GM04504 (cell line): ENCODE measurements at places on chromosomes 6 and 20.

GRCh38 chr6:154732538-154733182 is 556 bp upstream of the SCAF8 start:
- no peak for DNase-seq

- no peak for DNase-seq
Observed at GRCh38 chr6:133277900-133278545, 36.9 kb downstream of the EYA4 start.

GRCh38 chr20:57835588-57836455 is 126.0 kb upstream of the PMEPA1 start:
- DNase-seq: no peak

DNA sequence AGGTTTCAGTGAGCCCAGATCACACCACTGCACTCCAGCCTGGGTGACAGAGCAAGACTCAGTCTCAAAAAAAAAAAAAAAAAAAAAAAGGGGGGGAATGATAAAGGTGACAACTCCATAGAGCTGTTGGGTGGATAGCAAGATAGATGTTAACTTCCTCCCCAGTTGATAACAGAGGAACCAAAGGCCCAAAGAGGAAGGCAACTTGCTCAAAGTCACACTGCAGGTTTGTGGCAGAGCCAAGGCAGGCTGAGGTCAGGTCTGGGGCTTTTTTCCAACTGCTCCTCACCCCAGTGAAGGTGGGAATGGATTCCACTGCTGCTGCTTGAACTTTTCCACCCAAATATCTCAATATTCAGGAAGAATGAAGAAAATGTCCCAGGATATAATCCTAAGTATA is 26.7 kb downstream of the HCK start:
- DNase-seq: no peak

- DNase-seq: no peak
Observed at GRCh38 chr6:90715093-90715655, 128.3 kb upstream of the MAP3K7 start.

GRCh38 chr6:108117427-108118358 is 43.2 kb upstream of the OSTM1 start:
- DNase-seq: no peak

DNA sequence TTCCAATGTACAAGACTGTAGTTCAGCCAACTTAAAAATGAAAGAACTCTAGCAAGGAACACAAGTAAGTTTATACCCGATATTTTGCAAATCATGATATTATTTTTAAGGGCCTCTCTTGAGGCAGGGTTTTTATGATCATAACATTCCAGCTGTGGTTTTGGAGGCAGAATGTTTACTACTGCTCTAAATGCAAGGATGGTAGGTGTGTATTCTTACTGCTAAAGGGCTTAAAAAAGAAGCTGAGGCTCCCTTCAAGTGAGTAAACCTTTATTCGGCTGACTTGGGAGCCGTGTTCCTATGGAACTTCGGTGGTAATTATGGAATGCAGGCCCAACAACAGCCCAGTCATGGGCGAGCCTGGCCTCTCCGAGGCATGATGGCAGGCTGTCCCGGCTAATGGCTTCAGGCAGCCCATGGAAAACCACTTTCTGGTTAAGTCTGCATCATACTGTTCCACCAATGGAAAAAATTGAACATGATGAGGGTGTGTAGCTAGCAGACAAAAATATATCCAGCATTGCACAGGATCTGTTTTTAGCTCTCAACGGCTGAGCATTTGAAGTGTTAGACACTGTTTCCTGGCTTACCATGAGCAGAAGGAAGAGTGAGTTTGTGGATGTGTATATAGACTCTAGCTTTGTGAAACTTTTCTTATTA is 111.5 kb downstream of the TIAM2 start:
- DNase-seq: no peak

- DNase-seq: no peak
Observed at GRCh38 chr6:27025351-27025750, 222.2 kb upstream of the PRSS16 start.

DNA sequence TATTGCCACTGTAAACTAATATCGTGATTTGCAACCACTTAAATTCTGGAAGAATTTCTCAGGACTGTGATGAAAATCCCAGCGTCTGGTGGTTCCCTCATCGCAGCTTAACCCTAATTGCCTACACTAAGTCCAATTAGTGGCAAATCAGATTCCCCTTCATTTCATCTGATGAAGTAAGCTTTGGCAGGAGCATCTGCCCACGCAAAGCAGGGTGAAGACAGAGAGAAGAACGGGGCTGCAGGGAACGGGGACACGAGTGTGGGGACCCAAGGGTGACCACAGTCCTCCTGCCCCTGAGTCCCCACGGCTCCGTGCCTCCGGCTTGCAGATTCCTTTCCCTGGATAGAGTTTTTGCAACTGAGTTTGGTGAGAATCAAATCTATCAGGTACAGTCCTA is 159.5 kb downstream of the LY86 start:
- no peak for DNase-seq

- DNase-seq: no peak
Observed at GRCh38 chr20:50242863-50243609, 52.4 kb downstream of the CEBPB start.

- no peak for DNase-seq
Observed at GRCh38 chr6:43793875-43794242, 23.8 kb downstream of the VEGFA start.

- DNase-seq: no peak
Observed at GRCh38 chr6:132167929-132168892, 217.0 kb upstream of the CCN2 start.

- no peak for DNase-seq
Observed at GRCh38 chr6:37850260-37850659, 30.7 kb downstream of the ZFAND3 start.

GRCh38 chr6:170186941-170187668 is 103.8 kb downstream of the DLL1 start:
- DNase-seq: no peak

DNA sequence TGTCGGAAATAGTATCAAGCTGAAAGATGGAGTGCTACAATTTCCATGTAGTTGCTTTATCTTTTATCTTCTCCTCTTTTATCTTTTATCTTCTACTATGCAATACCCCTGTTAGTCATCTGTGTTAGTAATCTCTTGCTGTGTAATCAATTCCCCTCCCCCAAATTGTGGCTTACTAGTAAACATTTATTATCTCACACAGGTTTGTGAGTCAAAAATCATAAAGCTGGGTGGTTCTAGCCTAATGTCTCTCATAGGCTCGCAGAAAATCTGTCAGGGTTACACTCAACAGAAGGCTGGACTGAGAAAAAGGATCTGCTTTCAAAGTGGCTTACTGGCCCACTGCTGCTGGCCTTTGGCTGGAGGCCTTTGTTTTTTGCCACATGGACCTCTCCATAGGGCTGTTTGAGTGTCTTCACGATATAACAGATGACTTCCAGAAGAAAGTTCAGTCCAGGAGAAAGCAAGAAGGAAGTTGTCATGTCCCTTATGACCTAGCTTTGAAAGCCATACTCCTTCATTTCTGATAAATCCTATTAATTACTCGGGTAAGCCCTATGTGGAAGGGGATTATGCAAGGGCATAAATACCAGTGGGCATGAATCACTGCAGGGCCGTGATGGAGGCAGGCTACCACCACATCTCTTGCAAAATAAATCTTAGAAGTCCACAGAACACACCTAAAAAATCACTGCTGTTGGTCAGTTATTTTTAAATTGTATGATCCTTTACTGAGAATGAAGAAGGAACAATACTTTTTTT is 24.5 kb upstream of the PTCHD4 start:
- DNase-seq: peak; percentile 28

GRCh38 chr6:20882014-20882413 is 347.8 kb downstream of the CDKAL1 start:
- DNase-seq: no peak

GRCh38 chr20:35276408-35276807 is 1.5 kb downstream of the MMP24OS start:
- no peak for DNase-seq

DNA sequence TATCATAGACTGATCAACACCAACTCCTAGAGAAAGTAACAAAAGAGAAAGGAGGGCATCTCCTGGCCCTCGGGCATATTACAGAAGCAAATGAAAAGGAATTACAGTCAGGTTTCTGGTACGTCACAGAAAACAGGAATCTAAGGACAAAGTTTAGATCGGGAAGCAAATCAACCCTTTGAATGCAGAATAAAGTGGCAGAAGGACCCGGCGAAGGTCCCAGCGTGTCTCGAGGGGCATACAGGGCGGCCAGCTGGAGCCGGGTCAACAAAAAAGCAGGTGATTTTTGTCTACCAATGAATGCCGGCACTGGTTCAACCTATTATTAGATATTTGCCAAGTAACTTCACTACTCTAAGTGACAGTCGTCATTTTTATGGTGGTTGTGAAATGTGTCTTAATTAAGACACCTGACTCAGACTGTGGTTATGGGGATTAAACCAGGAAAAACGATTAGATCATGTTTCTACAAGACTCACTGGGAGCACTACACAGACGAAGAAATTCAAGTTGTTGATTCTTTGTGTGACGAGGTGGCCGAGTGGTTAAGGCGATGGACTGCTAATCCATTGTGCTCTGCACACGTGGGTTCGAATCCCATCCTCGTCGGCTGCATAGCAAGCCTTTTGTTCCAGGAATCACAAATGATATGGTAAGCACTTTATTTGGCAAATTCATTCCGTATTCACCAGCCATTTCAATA is 12.4 kb upstream of the ZSCAN9 start:
- DNase-seq: peak; percentile 60

DNA sequence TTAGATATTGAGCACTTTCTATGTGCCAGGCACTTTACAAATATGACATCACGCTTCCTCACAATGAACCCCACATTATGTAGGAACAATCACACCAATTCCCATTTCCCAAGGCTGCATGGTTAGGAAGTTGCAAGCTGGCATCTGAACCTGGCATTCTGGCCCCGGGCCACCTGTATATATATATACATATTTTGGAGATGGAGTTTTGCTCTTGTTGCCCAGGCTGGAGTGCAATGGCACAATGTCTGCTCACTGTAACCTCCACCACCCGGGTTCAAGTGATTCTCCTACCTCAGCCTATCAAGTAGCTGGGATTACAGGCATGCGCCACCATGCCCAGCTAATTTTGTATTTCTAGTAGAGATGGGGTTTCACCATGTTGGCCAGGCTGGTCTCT is 30.4 kb downstream of the SRC start:
- DNase-seq: no peak

- no peak for DNase-seq
Observed at GRCh38 chr6:145824344-145824743, 9.7 kb upstream of the FBXO30 start.

DNA sequence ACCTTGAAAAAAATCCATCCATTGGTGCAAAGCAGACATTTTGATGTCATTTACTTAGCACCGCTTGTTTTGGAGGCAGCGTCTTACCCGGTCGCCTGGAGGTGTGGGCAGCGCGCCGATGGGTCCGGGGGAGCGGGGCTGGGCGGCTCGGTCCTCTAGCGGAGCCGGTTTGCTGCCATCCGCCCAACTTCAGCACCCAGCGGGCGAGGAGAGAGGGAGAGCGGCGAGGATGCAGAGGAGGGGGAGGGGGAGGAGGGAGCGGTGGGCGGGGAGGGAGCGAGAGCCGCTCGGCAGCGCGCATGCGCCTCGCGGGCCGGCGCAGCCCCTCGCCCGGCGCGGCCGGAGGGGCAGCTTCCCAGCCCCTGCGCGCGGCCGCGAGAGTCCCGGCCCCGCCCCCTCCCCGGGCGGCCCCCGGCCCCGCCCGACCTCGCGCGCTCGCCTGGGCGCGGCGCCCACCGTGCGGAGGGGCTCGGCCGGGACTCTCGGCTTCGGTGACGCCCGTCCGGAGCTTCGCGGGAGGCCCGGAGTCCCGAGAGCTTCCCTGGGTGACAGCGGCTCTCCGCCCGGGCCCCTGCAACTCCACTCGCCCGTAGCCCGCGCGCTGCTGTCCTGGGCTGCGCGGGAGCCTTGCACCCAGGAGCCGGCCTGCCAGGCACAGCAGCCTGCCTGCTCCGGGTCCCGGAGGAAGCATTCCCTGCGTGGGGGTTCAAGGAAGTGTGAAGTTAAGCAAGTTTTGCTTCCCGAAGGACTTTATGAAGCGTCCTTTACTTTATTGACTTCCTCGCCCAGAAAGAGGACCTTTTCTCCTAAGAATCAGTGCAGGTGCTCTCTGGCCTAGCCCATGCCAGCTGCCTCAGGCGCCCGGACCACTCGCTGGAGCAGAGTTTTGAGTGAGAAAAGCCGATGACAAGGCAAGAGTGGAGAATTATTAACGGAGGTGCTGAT is at the start of gene RGS17:
Gene RGS17 (minus strand): TSS at position 246 of the 945 bp plus-strand sequence. CDS start 87,264 bp downstream, outside the sequence.
- DNase-seq: peak; percentile 32

DNA sequence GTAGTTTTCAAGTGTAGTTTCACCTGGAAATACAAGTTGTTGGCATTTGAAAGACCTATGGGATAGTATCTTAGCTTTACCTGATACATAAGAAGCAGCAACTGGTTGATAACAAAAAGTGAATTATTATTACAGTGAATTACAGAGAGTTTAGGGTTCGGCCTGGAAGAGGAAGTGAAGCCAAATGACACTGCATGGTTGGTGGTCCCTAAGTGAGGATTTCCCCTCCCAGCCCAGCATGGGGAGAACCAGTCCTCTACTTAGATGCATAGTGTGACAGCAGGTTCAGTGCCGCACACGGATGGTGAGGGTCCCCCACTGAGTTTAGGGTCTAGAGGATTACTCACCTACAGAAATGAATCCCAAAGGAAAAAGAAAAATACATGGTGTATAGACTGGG is 18.1 kb downstream of the HLA-DPB1 start:
- DNase-seq: no peak

DNA sequence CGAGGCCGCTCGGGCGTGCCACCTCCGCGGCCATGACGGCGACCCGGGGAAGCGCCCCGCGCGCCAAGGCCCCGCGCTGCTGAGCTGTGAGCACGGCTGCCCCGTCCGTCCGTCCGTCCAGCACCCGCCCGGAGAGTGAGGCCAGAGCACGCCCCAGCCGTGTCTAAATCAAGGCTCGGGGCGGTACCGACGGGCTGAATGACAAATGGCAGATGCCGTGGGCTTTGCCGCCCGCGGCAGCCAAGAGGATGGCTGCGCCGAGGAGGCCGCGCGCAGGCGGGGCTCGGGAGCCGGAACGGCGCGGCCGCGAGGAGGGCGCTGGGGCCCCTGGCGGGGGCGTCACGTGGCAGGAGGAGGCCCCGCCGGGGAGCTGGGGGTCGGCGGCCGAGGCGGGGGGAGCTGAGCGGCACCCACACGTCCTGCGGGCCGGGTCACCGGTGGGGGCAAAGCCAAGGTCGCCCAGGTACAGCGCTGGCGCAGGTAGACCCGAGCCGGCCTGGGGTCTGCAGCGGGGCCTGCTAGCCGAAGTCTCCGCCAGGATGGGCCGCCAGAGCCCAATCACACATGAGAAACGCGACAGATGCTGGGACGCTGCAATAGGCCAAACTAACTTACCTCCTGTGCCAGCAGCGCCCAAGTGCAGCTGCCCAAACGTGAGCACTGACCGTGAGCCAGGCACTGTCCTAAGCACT is at the start of gene PLAGL1:
Gene PLAGL1 (minus strand): TSS at position 140 of the 692 bp plus-strand sequence. CDS start 60,123 bp downstream, outside the sequence.
- peak; percentile 38 for DNase-seq

DNA sequence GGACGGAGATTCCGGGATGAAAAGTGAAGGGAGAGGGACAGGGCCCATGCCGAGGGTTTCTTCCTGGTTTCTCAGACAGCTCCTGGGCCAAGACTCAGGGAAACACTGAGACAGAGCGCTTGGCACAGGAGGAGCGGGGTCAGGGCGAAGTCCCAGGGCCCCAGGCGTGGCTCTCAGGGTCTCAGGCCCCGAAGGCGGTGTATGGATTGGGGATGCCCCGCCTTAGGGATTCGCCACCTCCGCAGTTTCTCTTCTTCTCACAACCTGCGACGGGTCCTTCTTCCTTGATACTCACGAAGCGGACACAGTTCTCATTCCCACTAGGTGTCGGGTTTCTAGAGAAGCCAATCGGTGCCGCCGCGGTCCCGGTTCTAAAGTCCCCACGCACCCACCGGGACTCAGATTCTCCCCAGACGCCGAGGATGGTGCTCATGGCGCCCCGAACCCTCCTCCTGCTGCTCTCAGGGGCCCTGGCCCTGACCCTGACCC is 55.0 kb upstream of the HLA-A start:
- peak; percentile 17 for DNase-seq

GRCh38 chr6:149059557-149059956 is 258.0 kb upstream of the TAB2 start:
- no peak for DNase-seq
